NCI-H774 (cell line): ENCODE measurements at places on chromosomes 7 and 10.
A peak's percentile ranks its signal among the peaks of the same experiment; 100 is the strongest.

DNA sequence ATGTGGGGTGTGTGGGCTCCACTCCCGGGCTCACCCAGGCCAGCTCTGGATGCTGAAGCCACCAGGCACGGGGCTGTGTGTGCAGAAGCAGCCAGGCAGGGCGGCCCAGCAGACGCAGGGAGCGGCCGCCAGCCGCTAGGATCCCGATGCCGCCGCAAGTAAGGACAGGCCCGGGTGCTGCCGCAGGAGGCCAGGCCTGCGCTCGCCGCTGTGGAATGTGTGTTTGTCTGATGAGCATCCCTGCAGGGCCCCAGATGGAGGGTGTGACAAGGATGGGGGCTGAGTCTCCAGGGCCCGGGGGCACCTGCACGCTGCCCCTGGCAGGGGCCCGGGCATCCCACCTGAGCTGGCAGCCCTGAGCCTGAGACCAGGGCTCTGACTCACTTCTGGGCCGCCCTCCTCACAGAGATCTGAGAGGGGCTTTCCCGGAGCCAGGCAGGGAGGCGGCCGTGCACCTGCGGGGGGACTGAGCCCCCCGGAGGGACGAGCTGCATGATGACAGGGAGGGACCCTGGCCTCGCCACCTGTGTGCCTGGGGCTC is 101.5 kb downstream of the FOXL3 start:
- DNase-seq: no peak

GRCh38 chr7:144414815-144415214 is 11.3 kb upstream of the NOBOX start:
- no peak for DNase-seq

DNA sequence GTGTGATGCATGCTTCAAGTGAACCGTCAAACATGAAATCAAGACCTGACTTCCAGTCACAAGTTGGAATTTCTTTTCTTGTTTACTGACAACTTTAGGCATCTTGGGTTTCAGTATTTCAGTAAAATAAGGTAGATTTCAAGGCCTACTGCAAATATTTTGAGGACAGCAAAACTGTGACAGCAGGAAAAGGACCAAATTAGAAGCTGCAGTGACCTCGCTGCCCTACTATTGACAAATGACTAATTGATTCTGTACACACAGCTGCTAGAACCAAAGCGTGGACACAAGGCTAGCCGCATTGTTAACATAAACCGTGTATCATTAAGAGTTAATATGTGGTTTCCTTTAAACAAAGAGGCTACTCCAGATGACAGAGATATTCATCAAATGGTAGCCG is 105.7 kb upstream of the SEC61G start:
- DNase-seq: peak; percentile 96

DNA sequence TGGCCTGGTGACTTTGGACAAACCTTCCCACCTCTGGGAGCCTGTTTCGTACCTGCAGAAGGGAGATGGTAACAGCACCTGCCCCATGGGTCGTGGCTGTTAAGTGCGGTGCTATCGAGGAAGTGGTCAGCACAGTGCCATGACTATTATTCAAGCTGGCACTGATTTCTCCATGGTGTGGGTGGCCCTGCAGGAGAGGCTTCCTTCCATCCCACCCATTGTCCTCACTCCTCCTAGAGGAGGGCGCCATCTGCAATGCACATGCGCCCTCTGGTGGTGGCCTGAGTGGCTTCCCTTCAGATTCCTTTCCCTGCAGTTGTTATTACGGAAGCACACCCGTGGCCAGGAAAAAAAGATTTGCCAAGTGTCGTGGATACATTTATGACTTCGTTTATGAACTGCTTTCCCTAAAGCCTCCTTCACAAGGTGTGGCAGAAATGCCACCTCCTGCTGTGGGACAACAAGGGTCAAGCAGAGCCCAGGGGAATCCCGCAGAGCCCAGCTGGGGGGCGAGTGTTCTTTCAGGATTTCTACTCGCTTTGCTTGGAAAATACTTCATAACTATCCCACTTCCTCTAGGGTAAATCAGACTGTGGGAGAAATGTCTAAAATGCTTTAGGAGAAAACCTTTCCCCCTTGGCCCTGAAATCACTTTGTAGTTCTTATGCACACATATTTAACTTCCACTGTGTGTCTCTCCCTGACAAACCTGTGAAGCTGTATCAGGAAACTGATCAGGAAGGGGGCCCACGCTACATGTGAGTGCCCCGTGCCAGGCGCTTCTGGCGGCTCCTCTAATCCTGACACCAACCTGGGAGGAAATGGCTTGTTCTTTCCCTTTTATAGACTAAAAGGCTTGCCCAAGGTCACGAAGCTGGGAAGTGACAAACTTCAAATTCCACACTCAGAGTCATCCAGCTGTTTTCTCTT is 98.0 kb upstream of the ANLN start:
- DNase-seq: peak; percentile 70

- DNase-seq: no peak
Measured at GRCh38 chr7:54701982-54702381, 57.0 kb downstream of the SEC61G start.

DNA sequence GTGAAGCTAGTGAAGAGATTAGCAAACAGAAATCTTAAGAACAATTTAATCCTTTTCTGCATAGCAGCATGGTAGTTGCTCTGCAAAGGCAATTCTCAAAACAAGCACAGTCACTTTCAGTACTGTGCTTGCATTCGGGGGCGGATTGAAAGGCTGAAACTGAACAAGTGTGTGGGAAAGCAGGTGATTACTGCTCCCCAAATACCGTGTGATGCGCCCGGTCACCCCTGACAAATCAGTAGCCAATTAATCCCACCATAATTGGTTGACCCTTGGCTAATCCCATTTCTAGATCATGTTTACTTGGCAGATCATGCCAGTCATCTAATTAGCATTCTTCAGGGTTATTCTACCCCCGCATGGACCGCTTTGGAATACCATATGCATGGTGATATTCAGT is 76.5 kb upstream of the ADRB1 start:
- no peak for DNase-seq

- DNase-seq: no peak
Measured at GRCh38 chr10:18254692-18255091, 114.5 kb downstream of the CACNB2 start.

DNA sequence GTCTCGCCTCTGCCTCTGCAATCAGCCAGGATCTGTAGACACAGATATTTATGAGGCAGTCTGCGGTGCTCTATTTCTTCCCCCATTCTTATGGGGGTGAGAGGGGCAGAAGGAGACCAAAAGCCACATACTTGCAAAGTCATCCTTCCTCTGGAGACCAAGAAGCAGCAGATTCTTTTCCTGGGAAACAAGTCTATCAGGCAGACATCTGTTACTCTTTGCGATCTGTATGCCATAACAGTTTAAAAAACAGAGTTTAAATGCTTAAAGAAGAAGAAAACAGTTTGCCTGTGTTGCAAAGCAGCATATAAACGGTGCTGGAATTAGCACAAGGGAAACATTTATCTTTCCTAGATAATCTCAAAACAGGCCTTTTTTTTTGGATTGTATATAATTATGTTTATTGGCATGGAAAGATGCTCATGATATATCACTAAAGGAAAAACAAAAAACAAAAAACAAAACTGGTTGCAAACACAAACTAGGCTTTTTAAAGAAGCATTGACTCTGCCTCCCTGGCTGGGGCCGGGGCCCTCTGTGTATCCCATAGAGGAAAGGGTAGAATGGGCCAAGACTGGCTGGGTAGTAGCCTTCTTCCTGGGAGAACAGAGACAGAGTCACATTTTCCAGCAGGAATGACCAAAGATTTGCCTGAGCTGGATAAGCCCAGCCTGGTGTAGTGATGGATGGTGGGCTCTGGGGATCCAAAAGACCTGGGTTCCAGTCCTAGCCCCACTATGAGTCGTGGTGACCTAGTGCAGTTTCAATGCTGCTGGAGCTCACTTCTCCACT is 50.4 kb downstream of the RGS10 start:
- no peak for DNase-seq

- no peak for DNase-seq
Measured at GRCh38 chr7:4066206-4066605, 615.9 kb upstream of the FOXK1 start.

- DNase-seq: no peak
Measured at GRCh38 chr10:130047336-130047735, 63.3 kb downstream of the C10orf143 start.
